Pons (tissue), 1 donor: ENCODE measurements at places on chromosomes 12 and 14.

GRCh38 chr12:105823810-105824209 lies 314.9 kb downstream of the NUAK1 start:
- DNase-seq = no peak

- DNase-seq = no peak
These were observed 1.2 kb downstream of the PPTC7 start for GRCh38 chr12:110581931-110582275.

DNA sequence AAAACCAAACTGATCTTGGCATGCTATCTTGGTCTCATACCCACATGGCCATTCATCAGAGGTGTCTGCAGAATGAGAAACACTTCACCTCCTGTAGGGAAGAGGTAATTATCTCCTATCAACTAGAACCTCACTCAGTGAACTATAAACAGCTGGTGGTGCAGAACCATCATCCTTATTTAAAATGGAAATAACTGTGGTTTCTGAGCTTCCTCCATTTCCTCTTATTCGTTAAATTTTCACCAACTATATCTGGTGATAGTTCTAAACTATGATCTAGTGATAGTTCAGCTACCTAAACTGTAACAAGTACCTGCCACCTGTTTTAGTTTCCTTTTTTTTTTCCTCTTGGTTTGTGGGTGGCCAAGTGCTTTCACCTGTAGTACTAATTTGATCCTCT lies 218.5 kb downstream of the FUT8 start:
- no peak for DNase-seq

DNA sequence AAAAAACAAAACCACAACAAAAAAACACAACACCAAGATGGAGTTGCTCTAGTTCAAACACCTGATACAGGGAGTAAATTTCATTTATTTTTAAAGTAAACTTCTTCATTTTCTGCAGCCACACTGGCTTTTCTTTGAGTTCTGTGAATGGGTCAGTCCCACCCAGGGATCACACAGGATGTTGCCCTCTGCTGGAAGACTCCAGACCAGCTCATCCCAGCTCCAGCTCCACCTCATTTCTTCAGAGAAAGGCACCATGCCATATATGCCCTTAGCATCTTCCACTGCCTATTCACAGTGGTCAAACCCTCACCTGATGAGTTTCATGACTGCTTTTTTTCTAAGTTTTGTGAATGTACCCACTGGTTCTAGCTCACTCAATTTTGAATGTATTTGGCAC lies 8.0 kb downstream of the GLIPR1 start:
- no peak for DNase-seq

GRCh38 chr12:61871485-61871810 lies 388.8 kb upstream of the USP15 start:
- DNase-seq = no peak

DNA sequence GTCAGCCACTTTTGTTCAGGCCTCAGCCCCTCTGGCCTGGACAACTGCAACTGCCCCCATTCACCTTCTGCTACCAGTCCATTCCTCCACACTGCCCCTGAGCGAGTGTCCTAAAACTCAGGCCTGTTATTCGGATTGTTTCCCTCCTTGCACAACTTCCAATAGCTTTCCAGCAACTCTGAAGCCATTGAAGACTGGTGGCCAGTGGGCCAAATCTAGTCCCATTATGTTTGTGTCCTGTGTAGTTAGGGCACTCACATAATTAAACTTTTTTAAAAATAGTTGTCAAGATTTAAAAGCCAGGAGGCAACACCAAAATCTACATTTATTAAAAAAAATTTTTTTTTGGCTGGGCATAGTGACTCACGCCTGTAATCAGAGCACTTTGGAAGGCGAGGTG lies 17.8 kb upstream of the FIGNL2 start:
- DNase-seq = no peak

- DNase-seq = no peak
These were observed 45.3 kb upstream of the ATP23 start for GRCh38 chr12:57896115-57896433.

DNA sequence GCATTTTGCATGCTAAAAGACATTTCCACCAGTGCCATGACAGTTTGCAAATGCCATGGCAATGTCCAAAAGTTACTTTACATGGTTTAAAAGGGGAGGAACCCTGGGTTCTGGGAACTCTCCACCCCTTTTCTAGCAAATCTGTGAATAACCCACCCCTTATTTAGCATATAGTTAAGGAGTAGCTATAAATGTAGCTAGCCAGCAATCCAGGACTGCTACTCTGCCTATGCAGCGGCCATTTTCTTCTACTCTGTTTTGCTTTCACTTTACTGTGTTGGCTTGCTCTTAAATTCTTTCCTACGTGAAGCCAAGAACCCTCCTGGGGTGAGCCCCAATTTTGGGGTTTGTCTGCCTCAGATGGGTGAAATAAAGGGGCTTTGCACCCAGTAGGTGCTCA lies 141.0 kb downstream of the PTPN11 start:
- DNase-seq = no peak

DNA sequence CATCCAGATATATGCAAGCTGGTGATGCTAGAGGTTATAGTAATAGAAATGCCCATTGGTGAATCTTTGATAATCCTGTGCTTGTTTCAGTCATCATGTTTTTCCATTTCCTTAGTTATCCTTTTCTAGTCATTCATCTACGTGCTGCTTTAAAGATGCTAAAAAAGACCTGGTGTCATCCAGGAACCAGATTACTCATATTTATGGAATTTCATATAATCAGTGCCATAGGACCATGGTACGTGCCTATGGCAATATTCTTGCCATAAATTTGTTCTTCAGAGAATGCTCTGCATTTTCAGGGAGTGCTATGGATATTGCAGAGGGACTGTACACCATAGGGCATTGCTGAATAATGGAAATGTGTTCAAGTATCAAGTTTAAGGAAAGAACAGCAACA lies 267.3 kb downstream of the AKAP6 start:
- DNase-seq = no peak

DNA sequence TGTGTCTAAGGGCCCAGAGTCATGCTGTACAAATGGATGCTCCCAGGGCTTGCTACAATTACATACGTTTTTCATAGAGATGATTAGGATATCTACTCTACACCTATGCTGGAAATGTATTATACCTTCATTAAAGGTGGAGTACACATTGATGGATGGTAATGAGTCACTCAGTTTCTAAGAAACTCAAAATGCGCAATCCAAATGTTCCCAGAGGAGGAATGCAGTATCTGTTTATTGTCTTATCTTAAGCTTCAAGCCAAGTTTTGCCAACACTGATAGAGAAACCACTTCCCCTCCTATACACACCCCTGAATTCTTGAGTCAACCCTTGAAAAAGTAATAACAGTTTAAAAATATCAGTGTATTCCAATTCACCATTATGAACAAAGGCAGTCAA lies 266.6 kb upstream of the FAR2 start:
- DNase-seq = no peak

DNA sequence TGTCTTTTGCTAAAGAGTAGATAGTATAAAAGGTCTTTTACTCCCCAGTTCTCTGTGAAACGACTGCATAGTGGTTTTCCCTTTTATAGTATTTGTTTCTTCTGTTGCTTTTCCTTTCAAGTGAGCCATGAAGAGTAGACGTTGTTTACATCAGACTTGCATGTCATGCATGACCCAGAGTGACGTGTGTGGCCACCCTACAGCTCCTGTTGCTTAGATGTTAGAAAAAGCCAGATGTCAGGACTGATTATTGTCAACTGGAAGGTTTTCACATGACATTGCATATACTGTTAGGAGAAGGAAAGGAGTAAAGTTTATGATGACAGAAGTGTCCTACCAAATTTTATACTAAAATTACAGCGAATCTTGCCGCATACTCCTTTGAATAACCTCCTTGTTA lies 1.3 kb upstream of the RD3L start:
- no peak for DNase-seq

GRCh38 chr12:64600164-64600561 lies 10.1 kb upstream of the RASSF3 start:
- DNase-seq = no peak

GRCh38 chr14:41297576-41298327 lies 308.9 kb upstream of the LRFN5 start:
- no peak for DNase-seq

- no peak for DNase-seq
These were observed 117.9 kb upstream of the SFSWAP start for GRCh38 chr12:131592972-131593371.

DNA sequence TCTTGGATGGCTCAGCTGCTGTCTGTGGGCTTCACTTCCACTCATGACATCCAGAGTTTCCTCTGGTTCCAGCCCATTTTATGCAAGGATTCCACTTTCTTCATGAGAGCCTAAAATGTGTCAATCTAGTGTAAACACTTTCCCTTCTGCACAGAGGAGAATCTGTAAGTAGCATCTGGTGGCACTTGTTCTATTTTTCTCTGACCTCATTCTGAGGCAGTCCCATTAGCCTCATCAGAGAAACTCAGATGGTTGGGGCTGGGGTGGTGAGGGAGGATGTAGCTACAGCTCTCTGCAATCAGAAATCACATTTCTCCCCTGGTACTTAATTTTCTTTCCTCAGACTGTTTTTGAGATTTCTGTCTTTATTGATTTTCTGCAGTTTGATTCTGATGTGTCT lies 81.6 kb downstream of the PRMT8 start:
- DNase-seq = no peak

- no peak for DNase-seq
These were observed 253.8 kb downstream of the RMST start for GRCh38 chr12:97716356-97716755.

- peak; percentile 49 for DNase-seq
These were observed 238.5 kb downstream of the GPHN start for GRCh38 chr14:66746316-66747006.

DNA sequence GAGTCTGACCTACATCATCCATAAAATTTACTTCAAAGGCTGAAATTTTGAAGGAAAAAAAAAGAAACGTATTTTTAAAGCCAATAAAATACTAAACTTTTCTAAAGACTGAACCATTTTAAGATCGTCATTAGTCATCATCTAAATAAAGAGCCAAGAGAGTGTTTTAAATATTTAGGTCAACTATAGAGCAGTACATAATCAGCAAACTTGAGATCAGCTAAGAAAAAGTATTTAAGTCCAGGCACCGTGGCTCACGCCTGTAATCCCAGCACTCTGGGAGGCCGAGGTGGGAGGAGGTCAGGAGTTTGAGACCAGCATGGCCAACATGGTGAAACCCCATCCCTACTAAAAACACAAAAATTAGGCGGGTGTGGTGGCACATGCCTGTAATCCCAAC lies 35.5 kb downstream of the HECTD1 start:
- DNase-seq = no peak

- DNase-seq = no peak
These were observed 4.5 kb downstream of the RASSF8 start for GRCh38 chr12:25962932-25963525.
